Omental fat pad (tissue), 4 donors: ENCODE measurements at places on chromosomes 7 and 10.

GRCh38 chr7:121796936-121797656, 75.9 kb upstream of the PTPRZ1 start:
- no peak for DNase-seq

- DNase-seq = no peak
Measured at GRCh38 chr7:77482015-77482414, 55.1 kb upstream of the PTPN12 start.

GRCh38 chr10:30386801-30387588, 37.9 kb upstream of the MTPAP start:
- DNase-seq = no peak

GRCh38 chr7:93558705-93559614, 15.6 kb downstream of the CALCR start:
- no peak for DNase-seq

GRCh38 chr10:120861178-120861855, 10.2 kb downstream of the WDR11 start:
- DNase-seq = no peak

DNA sequence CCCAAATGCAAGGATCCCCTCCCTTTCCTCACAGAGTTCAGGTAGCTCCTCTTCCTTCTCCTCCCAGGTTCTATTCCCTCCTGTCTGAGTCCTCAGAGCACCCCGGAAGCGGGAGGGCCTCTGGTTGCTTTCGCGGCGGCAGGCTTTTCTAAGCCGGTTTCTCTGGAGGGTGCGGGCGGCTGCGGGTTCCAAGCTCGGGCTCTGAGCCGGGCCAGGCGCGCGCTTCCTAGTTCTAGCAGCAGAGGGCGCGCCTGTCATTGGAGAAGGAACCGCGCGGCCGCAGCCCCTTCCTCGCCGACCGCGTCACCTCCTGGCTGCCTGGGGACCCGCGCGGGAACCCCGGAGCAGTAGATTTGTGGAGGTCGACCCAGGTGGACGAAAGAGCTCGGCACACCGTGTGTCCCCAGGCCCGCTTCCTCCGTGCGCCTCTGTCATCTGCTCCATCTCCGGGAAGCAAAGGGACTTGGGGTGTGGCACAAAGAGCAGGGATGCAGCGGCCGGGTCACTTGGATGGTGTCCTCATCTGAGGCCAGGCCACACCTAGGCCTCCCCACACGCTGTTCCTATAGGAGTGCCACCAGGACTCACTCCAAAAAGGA, 389.0 kb upstream of the PODXL start:
- peak; percentile 26 for DNase-seq
